ENCODE measurements at places on chromosomes 4 and X.

- DNase-seq: no peak
Observed at GRCh38 chr4:74990276-74990875, 57.5 kb downstream of the PARM1 start.

DNA sequence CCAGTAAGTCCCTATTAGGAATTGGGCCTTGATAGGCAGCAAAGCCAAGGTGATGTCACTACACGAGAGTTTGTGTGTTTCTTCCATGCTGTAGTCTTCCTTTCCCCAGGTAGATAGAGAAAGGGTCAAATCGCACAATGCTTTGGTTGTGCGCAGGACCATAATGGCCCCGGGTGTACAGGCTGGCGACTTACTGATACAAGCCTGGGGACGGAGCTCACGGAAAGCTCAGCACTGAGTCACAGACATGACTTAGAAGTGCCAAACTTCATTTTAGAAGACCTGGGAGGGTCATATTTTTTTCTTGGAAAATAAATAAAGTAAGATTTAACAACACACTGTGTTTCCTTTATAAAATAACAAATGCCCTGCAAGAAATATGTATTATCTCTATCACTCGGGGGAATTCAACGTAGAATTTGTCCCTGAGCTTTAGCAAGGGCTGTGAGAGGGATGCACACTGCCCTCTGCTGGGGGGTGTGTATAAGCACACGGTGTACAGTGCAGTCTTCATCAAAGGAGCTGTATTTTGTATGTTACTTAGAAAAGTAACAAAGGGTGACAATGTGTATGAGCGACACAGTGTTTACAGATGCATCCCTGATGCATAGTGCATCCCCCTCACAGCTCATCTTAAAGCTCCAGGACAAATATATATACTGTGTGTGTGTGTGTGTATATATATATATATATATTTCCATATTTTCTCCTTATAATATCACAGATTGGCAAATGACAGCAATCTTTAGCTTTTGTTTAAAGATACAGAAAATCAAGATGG, 254.5 kb upstream of the VEGFC start:
- DNase-seq: peak; percentile 37

DNA sequence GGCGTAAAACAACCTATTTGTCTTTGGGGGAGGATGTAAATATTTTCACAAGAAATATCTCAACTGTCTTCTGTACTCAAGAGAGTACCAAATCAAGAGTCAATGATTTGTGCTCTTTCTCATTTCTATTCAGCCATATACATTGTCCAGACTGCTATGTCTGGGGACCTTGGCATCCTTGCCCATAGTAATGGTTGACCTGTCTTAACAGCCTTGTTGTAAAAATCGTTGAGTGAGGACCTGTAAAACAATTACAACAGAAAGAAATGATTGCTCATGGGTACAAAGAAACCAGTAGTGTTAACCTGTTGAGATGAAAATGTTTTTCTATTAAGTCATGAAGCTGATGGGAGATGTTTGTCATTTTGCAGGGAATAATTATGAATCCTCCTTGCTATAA, 56.6 kb downstream of the LNX1 start:
- no peak for DNase-seq

DNA sequence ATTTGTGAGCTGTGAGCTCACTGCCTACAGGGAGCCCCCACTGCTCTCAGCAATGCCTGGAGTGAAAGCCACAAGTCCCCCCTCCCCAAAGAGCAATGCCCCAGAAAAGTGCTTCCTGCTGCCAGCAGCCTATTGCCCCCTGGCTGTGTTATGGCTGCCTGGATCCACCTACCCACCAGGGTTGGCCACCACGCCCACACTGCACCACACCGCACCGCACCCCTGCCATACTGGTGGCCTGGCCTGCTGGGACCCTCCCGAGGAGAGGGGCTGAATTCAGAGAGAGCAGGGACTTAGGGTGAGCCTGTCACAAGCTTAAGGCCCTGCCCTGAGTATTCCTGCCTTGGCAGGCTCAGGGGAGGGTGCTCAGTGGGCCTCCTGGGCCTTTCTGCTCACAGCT, 4.3 kb downstream of the CFAP99 start:
- DNase-seq: no peak

DNA sequence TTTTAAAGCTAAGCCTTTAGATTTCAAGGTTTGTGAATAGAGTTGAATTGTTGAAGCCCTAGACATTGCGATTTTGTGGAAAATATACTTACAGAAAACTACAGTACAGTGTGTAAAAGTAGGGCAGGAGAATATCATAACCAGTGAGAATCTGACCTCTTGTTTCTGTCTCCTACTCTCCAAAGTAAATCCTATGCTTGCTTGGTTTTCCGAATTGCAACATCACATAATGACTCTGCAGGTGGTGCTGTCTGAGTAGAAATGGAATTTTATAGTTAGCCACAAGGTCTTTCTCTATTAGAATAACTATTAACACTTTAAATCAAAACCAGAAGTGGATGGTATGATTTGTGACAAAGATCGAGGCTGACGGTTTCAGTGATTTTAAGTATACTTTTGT, 505.6 kb downstream of the RAPGEF2 start:
- no peak for DNase-seq

DNA sequence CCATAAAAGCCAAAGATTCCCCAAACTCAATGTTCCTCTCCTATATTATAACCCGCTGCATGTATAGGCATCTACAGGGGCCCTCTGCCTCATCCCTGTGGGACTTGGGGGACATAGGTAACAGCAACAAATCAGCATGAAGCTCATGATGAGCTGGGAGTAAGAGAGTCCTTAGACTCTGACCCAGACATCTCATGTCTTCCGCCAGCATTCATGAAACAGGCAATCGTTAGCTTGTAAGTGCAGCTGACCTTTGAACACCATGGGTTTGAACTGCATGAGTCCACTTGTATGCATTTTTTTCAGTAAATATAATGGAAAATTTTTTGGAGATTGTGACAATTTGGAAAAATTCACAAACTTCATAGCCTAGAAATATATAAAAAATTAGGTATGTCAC, 10.4 kb upstream of the SCOC start:
- no peak for DNase-seq

DNA sequence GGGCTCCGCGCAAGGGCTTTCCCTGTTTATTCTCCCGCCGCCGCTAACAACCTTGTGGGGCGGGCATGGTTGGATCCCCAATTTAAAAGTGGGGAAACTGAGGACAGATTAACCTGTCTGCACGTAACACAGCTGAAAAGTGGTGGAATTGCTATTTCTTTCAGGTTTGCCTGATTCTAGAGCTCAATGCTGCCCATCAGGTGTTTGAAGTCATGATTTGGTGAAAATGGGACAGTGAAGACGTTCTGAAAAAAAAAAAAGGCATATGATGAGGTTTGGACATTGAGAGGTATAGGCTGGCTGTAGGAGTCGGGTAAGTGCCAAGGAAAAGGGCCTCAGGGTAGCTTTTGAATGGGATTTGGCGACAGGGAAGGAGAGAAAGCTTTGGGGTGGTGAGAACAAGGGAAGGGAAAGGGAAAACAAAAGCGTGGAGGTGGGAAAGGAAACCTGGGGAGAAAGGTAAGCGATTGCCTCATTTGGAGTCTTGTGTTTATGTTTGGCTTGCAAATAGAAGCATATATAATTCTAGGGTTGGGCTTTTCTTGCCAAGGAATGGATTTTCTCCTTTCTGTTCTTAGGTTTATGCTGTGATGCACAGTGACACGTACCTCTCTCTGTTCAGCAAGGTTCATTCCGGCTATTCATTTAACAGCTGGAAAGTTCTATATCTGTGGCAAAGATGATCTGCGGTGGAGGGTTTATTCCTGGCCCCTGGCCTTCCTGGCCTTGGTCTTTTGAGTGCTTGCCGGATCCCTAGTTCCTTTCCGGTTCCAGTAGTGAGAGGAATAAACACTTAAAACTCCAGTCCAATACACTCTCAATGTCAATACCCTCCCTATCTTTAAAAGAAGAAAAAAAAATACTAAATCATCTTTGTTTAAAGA, 2.4 kb upstream of the STIM2 start:
- DNase-seq: no peak

DNA sequence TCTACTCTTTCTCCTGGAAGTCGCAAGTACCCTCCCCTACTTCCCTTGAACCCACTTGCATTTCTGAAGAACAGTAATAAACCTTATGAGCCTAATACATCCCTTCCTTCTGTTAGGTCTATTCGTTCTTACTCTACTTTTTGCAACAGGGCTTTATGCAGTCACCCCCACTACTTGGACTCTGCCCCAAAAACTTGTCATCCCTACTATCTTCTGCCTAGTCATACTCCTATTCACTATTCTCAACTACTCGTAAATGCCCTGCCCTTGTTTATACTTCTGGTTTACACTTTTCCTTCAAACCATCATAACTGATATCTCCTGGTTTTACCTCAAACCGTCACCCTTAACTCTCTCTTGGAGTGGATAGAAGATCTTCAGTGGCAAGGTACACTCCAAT, 55.2 kb upstream of the SLIT2 start:
- no peak for DNase-seq

DNA sequence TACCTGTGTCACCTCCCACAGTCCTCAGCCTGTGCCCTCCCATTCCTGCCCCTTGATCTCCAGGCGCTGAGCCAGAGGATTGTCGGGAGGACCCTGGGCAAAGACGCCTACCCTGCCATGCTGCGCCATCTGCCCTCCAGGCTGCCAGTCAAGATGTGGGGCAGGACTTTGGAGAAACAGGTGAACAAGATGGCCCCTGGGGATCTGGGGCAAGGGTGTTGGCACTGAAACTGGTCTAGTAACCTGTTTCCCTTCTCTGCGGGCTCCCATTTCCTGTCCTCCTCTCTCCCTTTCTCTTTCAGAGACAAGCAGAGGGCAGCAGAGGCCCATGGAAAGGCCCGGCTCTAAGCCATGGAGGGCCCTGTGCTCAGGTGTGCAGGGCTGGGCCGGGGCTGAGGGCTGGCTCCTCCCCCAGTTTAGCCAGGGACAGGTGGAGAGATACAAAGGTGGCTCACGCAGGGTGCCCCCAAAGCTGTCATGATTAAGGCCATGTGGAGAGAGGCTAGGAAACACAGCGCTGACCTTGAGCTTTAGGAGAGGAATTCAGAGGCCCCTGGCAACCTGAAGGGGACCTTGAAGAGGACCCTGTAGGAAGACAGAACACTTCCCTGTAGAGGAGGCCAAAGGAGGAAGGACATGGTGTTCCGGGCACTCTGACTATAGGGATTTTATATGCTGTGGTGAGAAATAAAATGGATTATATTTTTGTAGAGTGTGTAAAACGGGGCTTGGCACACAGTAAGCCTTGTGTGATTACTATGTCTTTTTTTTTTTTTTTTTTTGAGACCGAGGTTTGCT, at the start of gene GLOD5:
Gene GLOD5, plus strand, starts transcription at position 74 of the 798 bp plus-strand sequence. Its CDS starts 44 bp downstream, at position 118.
- DNase-seq: no peak

- DNase-seq: no peak
Observed at GRCh38 chrX:150762258-150763165, 69.3 kb downstream of the MTMR1 start.

DNA sequence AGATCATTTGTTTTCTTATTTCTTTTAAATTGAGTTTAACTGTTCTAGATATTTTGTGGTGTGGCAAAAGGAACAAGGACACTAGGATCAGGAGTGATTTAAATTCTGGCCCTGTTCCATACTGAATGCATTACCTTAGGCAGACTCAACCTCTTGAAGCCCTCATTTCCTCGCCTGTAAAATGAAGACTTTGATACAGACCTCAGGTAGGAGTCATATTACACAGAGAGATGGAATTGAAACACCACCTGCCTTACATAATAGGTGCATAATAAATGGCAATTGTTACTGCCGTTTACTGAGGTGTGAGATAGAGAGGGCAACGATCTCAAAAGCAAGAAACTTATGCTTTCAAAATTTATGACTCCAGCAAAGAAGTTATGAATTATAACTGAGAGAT, 28.2 kb upstream of the RASSF6 start:
- DNase-seq: no peak

DNA sequence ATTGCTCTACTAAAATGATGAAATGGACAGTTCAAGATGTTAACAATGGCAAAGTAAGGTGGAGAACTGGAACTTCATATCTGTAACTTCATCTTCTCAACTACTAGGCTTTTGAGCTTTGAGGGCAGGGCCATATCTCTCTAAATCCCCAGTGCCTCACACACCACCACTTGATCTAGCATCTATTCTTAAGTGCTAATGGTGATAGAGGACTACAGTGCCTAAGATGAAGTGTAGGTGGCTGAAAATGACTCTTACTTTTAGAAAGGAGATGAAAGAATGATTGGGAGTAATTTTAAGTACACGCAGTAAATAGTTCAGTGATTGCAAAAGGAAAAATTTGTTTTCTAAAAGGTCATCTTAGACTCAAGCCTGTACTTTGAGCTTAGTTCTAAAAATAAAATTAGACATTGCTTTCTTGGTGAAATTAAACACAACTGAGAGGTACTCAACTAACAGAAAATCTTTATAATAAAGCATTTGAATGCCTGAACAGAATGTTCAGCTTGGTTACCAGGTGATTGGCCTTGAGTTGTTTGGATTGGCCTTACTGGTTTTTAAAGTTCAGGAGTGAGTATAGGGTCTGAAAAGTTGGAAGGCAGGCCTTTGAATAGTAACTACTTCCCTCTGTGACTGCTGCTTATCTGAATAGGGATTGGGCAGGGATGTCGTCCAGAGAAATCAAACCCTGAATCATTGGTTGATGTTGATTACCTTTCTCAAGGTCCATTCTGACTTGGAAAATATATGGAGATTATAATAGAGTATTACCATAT, 45.4 kb downstream of the DIAPH2 start:
- DNase-seq: no peak

DNA sequence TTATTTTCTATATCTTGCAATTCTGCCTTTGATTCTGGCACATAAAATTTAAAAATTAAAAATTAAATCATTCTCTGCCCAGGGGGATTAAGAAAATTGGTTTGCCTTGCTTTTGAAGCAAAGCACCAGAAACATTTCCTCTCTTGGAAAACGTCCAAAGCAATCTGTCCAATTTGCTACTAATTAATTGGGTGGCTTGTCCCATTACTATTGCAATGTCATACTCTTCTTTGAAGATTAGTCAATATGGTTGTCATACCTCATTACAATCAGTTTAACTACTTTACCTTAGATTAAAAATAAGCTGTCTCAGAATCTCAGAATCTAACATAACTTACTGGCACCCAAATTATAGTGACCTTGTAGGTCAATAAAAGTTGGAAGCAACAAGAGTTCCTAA, 208.8 kb downstream of the TMA16 start:
- no peak for DNase-seq

- no peak for DNase-seq
Observed at GRCh38 chrX:47198026-47198686, 4.5 kb downstream of the UBA1 start.

GRCh38 chr4:98166025-98166730, 22.9 kb upstream of the STPG2 start:
- DNase-seq: no peak

DNA sequence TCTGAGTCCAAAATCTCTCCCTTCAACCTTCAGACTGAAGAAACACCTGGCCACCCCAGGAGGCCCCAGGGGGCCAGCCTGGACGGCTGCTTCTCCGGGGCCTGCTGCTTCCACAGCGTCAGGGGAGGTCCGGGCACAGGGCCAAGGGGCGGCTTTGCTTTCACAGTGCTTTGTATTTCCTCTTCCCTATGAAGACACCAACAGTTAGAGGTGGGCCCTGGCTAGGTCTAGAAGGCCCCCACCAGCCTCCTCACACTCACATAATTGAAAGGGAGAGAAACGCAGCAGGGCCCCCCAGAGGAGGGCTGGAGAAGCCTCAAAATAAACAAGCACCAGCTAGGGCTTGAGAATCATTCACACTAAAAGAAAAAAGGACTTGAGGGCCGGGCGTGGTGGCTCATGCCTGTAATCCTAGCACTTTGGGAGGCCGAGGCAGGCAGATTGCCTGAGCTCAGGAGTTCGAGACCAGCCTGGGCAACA, 17.8 kb downstream of the SCD5 start:
- no peak for DNase-seq

Measured in CD4-positive, alpha-beta T cell treated with Interleukin-15 for 4 hours (primary cell).